CD4-positive, alpha-beta memory T cell (primary cell): ENCODE measurements at places on chromosomes 13 and 19. TPM values are rescaled to one million over a fixed set of nuclear protein-coding genes. Genes with fewer than 3 reads are reported as not detected.

DNA sequence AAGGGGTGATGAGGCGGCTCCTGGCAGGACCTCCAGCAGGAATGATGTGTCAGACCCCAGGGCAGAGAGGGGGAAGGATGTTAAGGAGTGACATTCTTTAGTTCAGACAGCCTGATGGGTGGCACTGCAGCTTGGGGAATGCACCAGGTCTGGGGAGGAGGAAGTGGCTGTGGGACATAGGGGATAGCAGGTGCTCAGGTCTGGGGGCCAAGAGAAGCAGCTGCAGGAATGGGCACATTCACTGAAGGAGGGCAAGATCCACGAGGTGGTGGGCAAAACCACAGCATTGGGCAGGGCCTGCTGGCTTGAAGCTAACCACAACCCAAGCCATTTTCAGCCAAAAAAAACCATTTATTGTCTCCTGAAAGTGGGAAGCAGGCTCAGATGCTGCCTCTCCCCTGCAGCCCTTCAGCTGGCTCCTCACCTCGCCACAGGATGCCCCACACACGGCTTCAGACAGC, 26.5 kb downstream of the COMP start:
- no peaks in the 10 kb centered on the region for H3K4me1 ChIP-seq
- H3K36me3 ChIP-seq, result no peaks in the 10 kb centered on the region
- H3K27me3 ChIP-seq, result no peaks in the 10 kb centered on the region
- no peak overlapping the region for H3K4me3 ChIP-seq

GRCh38 chr13:66969291-66969690, 260.8 kb downstream of the PCDH9 start:
- no peaks in the 10 kb centered on the region for H3K36me3 ChIP-seq
- no peak overlapping the region for H3K27ac ChIP-seq
- H3K27me3 ChIP-seq, result no peaks in the 10 kb centered on the region

GRCh38 chr13:111484141-111484925, 163.9 kb downstream of the TEX29 start:
- H3K36me3 ChIP-seq, result no peaks in the 10 kb centered on the region
- no peak for DNase-seq
- no peaks in the 10 kb centered on the region for H3K4me1 ChIP-seq
- H3K27ac ChIP-seq, result no peak overlapping the region
- no peak overlapping the region for H3K4me3 ChIP-seq

- no peaks in the 10 kb centered on the region for H3K27me3 ChIP-seq
- H3K27ac ChIP-seq, result no peak overlapping the region
- no peak overlapping the region for H3K4me3 ChIP-seq
- no peaks in the 10 kb centered on the region for H3K4me1 ChIP-seq
- H3K36me3 ChIP-seq, result no peaks in the 10 kb centered on the region
These were observed 511.0 kb upstream of the HTR2A start for GRCh38 chr13:47407808-47408207.

Gene LGALS7
- total RNA-seq, result not detected

DNA sequence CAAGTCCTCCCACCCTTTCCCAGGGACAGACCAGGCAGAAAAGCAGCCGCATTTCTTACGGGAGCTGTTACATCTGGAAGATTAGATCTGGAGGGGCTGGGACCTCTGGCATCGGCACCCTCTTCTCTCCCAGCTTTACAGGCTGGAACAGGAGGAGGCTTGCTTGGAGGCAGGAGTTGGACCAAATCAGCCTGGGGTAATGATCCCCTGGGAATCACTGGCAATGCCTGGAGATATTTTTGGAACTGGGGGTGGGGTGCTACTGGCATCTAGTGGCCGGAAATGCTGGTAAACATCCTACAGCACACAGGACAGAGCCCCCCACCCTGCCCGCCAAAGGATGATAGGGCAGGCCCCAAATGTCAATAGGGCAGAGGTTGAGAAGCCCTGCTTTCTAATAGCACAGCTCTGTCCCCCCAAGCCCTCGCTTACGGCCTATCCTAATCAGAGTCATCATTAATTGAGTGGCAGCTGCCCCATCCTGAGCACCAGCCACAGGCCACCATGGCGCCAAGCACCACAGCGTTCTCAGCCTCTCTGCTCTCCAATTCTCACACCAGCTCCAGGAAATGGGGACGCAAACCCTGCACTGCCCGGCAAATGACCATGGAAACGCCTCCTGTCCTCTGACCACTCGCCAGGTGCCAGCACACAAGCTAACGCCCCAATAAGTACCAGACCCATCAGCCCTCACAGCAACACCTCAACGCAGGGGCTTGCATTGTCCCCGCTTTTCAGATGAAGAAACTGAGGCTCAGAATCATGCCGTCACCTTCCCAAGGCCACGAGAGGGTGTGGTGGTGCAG, 20.6 kb downstream of the LRRC4B start:
- no peaks in the 10 kb centered on the region for H3K4me1 ChIP-seq
- H3K27me3 ChIP-seq, result peaks cover 2% of the 10 kb centered on the region
- DNase-seq, result no peak
- no peaks in the 10 kb centered on the region for H3K36me3 ChIP-seq
- H3K4me3 ChIP-seq, result no peak overlapping the region

- no peaks in the 10 kb centered on the region for H3K36me3 ChIP-seq
- no peak overlapping the region for H3K27ac ChIP-seq
- no peak for DNase-seq
These were observed 240.3 kb downstream of the SHISA2 start for GRCh38 chr13:25811506-25811905.

GRCh38 chr19:19445911-19446361, 40.5 kb downstream of the GATAD2A start:
- DNase-seq, result no peak
- peak overlapping the region; percentile 12 for H3K4me3 ChIP-seq
- H3K4me1 ChIP-seq, result peaks cover 73% of the 10 kb centered on the region
- no peaks in the 10 kb centered on the region for H3K36me3 ChIP-seq
- H3K27ac ChIP-seq, result peak overlapping the region; percentile 44

Gene FLT1
- total RNA-seq, result 0.25 TPM
